ENCODE measurements at places on chromosomes 7 and 10.

- DNase-seq: no peak
Measured at GRCh38 chr7:155979566-155979965, 167.3 kb upstream of the SHH start.

GRCh38 chr10:19987931-19988330 lies 171.7 kb downstream of the PLXDC2 start:
- no peak for DNase-seq

DNA sequence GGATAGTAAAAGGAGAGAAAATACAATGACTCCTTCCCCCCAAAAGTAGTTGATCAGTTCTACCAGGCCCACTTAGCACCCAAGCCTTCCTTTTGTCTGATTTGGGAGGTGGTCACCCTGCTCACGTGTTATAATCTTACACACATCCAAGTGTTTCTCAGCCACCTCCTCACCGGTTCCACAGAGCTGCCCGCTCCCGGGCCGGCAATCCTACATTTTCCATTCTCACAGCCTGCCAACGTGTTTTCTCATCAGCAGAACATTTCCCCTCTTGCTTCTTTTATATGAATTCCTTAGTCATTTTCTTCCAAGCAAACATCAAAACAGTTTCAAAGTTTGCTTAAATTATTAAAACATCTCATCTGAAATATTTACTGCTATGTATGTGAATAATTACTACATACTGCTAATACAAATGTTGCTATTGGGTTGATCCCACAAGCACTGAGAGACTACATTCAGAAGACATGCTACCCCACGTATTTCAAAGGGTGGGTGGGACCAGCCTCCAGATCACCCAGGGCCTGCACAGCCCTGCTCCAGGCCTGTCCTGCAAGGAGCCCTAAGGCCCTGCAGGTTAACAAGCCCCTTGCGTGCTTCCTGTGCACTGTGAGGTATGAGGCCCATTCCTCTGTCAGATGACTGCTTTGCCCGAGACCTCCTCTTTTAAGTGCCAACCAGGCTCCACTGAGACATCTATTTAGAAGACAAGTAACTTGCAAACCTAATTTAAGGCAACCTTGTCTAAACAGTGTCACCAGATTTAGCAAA lies 75.3 kb downstream of the GRB10 start:
- no peak for DNase-seq

DNA sequence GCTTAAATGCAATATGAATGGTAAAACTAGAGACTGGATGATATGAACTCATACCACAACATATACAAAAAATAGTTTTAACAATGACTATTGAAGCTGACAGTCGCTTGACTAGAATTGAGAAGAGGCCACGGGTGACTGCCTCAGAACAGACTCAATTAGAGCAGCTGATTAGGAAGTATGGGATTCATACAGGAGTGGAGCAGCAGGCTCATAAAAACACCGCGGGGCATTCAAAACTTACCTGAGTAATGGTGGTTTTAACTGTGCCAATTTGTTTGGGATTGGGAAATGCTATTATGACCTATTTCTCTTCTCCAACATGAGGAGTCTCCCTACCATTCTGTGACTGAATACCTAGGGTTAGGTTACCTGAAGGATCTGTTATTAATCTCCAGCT lies 2.1 kb downstream of the CADPS2 start:
- DNase-seq: no peak

DNA sequence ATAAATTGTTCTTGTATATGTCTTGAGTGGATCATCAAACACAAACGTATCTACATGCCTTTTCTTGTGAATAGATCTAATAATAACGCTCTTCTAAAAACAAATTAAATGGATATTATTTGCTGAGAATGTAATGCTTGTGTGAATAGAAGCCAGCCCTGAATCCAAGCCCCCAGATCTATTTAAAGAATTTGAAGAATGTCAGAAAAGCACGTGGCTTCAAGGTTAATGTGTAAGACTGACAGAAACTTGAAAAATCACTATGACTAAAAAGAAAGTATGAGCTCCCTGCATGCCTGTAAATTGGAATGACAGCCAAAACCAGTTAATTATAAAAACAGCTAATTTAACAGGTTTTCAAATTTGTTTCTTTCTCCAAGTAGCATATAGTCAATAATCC lies 43.2 kb upstream of the ATRNL1 start:
- no peak for DNase-seq

DNA sequence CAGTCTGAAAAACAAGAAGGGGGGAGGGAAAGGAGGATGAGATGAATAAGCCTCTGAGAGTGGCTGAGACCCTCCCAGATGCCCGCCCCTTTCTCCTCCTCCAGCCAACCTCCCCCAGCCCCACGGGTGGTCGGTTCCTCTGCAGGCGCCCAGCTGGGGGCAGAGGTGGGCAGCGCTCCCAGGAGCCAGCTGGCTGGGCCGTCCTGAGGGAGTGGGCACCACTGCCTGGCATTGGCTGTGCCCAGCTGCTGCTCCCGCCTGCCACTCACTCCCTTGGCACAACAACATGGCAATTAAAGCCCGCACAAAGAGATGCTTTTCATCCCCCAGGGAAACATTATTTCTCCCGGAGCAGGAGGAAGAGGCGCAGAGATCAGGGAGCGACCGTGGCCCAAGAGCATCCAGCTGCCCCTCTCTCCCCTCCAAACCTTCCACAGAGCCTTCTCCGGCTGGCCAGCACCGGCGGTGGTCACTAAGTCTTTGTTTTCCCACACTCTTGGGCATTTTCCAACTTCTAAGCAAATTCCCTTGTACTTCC lies 107.2 kb downstream of the SPDYE5 start:
- no peak for DNase-seq

GRCh38 chr10:81036257-81036656 lies 498.6 kb downstream of the SH2D4B start:
- DNase-seq: no peak

DNA sequence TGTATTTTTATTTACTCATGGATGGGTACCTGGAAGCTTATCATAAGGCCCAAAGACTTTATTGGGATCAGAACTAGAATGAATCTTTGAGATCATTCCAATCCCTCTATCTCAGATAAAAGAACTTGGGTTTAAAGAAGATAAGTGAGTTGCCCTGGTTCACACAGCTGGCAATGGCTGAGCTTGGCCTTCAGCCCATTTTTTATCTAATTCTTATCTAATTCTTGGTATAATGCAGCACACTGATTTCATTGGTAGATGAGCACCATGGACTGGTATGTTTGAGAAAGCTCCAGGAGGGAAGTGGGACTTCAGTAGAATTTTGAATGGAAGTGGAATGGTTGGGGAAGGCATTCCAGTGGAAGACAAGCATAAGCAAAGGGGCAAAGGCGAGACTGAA lies 558.9 kb downstream of the REEP3 start:
- no peak for DNase-seq

- DNase-seq: no peak
Measured at GRCh38 chr10:113149626-113150025, 199.6 kb downstream of the TCF7L2 start.

GRCh38 chr10:58094985-58095718 lies 172.5 kb downstream of the IPMK start:
- no peak for DNase-seq

- DNase-seq: no peak
Measured at GRCh38 chr10:133079836-133080682, 7.7 kb upstream of the ADGRA1 start.

GRCh38 chr10:33015761-33016547 lies 57.9 kb upstream of the ITGB1 start:
- no peak for DNase-seq

DNA sequence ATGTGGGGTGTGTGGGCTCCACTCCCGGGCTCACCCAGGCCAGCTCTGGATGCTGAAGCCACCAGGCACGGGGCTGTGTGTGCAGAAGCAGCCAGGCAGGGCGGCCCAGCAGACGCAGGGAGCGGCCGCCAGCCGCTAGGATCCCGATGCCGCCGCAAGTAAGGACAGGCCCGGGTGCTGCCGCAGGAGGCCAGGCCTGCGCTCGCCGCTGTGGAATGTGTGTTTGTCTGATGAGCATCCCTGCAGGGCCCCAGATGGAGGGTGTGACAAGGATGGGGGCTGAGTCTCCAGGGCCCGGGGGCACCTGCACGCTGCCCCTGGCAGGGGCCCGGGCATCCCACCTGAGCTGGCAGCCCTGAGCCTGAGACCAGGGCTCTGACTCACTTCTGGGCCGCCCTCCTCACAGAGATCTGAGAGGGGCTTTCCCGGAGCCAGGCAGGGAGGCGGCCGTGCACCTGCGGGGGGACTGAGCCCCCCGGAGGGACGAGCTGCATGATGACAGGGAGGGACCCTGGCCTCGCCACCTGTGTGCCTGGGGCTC lies 101.5 kb downstream of the FOXL3 start:
- DNase-seq: no peak

- DNase-seq: no peak
Measured at GRCh38 chr10:93445097-93445960, 36.8 kb downstream of the MYOF start.

DNA sequence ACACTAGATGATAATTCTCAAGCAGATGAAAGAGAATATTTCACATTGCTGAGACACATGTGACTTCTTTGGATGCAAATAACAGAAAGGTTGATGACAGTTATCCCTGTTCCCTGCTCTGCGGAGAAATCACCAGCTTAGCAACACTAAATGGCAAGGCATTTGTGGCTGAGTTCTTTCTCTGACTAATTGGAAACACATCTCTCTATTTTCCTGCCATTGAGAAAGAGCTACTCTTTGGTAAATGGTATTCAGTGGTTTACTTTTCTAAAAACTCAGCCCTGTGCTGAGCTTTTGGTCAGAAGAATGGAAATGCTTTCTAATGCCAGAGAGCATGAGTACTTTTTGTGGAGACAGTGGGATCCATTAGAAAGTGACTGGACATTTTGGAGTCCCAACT lies 771.4 kb downstream of the LRMDA start:
- no peak for DNase-seq

DNA sequence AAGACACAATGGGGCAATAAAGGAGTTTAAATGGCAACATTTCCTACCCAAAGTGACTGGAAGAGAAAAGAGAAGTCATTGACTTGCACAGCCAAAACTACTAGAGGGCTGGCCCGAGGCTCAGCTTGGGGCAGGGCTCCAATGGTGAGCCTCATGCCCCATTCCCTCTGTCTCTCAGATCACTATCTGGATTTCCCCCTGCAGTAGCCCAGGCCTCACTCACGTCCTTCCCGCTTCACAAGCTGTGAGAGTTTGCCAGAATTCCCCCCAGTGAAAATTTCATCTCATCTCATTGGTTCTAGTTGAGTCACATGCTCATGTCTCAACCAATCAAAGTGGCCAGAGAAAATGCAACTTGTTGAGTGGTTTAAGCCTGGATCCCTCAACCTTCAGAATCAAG lies 181.3 kb downstream of the WDR11 start:
- DNase-seq: no peak

GRCh38 chr10:74882831-74883230 lies 56.4 kb downstream of the KAT6B start:
- DNase-seq: no peak

DNA sequence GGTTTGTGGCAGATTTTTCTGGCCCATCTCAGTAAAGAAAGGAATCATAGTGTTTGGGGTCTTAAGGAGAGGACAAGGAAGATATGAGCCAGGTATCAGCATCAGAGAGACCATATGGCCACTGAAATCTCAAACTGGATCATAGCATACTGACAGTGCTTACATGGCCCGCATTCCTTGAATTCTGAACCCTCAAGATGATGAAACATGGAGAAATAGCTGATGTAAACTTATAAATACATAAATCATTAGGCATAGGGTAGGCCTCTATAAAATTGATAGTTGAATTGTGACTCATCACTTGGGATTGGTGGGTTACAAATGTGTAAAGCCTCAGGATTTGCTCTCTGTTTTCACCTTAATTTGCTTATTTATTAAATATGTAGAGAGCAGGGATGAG lies 688.5 kb downstream of the CNTNAP2 start:
- no peak for DNase-seq

DNA sequence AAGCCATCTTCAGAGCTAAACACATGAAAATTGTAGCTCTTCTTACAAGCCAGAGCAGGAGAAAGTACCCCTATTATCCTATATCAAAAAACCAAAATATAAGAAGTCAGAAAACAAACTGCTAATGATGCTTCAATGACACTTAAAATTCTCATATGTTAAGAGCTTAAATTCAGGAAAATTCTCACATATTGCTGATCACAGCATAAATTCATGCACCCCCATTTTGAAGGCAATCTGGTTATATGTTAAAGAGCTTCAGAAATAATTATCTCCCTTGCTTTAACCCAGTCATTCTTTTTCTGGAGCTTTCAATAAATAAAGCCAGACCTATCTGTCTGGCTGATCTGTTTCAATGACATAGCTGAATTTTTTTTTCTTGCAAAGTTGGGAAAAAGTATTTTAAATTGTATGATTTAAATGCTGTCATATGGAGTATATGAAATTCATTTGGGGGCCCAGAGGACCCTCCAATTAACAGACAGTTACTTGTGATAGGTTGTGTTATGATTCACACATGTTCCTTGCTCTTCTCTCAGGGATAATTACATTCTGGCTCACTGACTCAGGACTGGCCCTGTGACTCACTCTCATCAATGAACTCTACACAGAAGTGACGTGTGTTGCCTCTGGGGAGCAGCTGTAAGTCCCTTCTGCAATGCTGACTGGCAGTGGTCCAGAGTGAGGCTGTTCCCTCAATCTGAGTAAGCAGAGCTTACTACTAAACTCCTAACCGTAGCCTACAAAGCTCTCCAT lies 85.2 kb downstream of the HGF start:
- DNase-seq: no peak
